Activated CD8-positive, alpha-beta T cell treated with anti-CD3 and anti-CD28 coated beads for 36 hours (primary cell): ENCODE measurements at places on chromosomes 12 and 14.

DNA sequence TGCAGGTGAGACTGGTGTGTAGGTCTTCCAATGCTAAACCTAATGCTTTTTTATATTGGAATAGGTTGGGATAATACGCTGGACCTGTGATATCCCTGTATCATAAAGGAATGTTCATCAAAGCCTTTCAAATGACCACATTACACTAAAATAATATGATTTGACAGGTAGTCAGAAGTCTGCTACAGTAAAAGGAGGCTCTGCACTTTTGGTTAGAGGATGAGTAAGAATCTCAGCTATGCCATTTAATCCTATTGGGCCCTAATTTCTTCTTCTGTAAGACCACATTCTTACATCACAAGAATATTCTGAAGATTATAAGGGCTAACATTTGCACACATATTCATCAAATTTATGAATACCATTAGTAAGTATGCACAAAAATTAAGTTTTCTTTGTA, 250.5 kb upstream of the FLRT2 start:
- H3K4me3 ChIP-seq, result no peak overlapping the region
- H3K27me3 ChIP-seq, result no peaks in the 10 kb centered on the region
- no peak overlapping the region for H3K27ac ChIP-seq
- H3K4me1 ChIP-seq, result no peaks in the 10 kb centered on the region

- peak overlapping the region; percentile 86 for H3K27ac ChIP-seq
- H3K4me1 ChIP-seq, result peaks cover 19% of the 10 kb centered on the region
- DNase-seq, result peak; percentile 54
- no peaks in the 10 kb centered on the region for H3K36me3 ChIP-seq
- peak overlapping the region; percentile 62 for H3K4me3 ChIP-seq
Measured at GRCh38 chr12:101671157-101671791, 26.2 kb upstream of the CHPT1 start.

DNA sequence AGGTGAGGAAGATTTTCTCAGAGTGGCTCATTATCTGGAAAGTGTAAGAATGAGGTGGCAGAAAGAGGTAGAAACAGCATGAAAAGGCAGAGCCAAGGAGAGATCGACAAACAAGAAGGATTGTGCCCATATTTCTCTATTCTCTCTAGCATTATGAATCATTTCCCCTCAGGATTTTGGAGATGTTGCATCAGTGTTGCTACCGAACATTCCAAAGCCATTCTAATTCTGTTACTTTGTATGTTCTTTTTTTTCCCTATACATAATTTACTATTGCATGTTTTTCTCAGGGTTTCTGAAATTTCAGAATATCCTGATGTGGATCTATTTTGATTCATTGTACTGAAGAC, 61.4 kb downstream of the KICS2 start:
- no peak for DNase-seq
- H3K36me3 ChIP-seq, result peaks cover 8% of the 10 kb centered on the region
- no peaks in the 10 kb centered on the region for H3K27me3 ChIP-seq
- H3K4me1 ChIP-seq, result no peaks in the 10 kb centered on the region

GRCh38 chr12:1634590-1635191, 5.7 kb downstream of the WNT5B start:
- peaks cover 10% of the 10 kb centered on the region for H3K4me1 ChIP-seq
- peaks cover 43% of the 10 kb centered on the region for H3K27me3 ChIP-seq
- H3K36me3 ChIP-seq, result no peaks in the 10 kb centered on the region
- peak; percentile 72 for DNase-seq

DNA sequence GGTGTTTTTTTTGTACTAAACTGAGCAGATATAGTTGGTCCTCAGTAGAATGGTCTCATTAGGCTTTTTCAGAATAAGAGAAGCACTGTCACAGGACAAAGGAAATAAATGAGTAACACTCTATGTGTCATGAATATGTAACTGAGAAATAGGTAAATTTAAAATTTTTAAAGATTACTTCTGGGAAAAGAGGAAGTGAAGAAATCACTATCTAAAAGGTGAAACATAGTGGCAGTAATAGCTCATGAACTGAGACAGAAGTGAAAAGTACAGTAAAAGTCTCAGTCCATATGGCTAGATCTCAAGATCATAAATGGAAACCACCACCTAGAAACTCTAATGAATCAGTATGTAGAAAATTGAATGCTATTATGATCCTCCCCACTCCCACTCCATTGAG, 89.3 kb upstream of the TTC7B start:
- no peak overlapping the region for H3K4me3 ChIP-seq
- H3K27me3 ChIP-seq, result no peaks in the 10 kb centered on the region
- H3K4me1 ChIP-seq, result peaks cover 19% of the 10 kb centered on the region
- H3K36me3 ChIP-seq, result peaks cover 7% of the 10 kb centered on the region

GRCh38 chr14:30569216-30569902, 10.4 kb downstream of the G2E3 start:
- H3K36me3 ChIP-seq, result peaks cover 9% of the 10 kb centered on the region
- DNase-seq, result no peak
- H3K27ac ChIP-seq, result no peak overlapping the region
- no peak overlapping the region for H3K4me3 ChIP-seq

GRCh38 chr12:26651566-26652188, 181.3 kb downstream of the ITPR2 start:
- peak; percentile 60 for DNase-seq
- no peak overlapping the region for H3K27ac ChIP-seq
- no peaks in the 10 kb centered on the region for H3K27me3 ChIP-seq
- H3K4me1 ChIP-seq, result peaks cover 3% of the 10 kb centered on the region

DNA sequence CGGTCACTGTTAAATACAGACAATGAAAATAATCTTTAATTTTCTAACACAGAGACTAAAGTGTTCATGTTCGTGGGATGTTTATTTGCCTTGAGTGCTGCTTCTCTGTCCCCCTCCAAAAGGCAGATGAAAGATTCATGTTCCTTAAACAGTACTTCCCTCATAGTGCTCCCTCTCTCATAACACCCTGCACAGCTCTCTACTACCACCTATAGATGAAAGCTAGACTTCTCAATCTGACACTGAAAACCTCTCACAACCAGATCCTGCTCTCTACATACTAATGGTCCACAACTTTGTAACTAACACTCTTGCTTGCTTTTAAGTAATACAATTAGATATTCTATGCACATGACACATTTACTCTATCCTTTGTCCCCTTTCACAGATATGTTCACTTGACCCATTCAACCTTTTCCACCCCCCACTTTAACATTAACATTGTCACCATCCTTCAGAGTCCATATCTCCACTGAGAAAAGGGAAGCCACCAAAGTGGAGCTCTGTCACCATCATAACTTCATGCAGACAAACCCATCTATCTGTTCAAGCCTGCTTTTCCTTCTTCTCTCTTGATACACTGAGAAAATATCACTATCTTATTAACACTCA, 266.4 kb upstream of the USP15 start:
- H3K36me3 ChIP-seq, result no peaks in the 10 kb centered on the region
- DNase-seq, result no peak
- peaks cover 3% of the 10 kb centered on the region for H3K27me3 ChIP-seq
- no peak overlapping the region for H3K4me3 ChIP-seq
- H3K4me1 ChIP-seq, result no peaks in the 10 kb centered on the region

DNA sequence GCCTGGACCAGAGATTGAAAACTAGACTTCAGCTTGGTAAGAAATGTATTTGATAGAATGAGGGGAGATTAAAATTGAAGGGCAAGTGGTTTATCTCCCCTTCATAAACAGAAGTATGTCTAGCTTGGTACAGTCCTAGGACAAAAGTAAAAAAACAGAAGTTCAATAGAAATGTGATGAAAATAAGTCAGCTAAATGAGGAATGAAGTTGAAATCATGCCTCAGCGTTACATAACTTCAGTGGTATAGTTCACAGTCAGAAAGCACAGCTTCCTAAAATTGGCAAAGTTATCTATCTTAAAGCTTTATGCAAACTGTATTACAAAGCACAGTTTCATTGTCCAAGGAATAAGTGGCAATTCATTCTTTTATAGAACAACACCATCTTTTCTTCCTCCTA, 90.2 kb upstream of the SYT10 start:
- no peaks in the 10 kb centered on the region for H3K4me1 ChIP-seq
- H3K27me3 ChIP-seq, result no peaks in the 10 kb centered on the region

DNA sequence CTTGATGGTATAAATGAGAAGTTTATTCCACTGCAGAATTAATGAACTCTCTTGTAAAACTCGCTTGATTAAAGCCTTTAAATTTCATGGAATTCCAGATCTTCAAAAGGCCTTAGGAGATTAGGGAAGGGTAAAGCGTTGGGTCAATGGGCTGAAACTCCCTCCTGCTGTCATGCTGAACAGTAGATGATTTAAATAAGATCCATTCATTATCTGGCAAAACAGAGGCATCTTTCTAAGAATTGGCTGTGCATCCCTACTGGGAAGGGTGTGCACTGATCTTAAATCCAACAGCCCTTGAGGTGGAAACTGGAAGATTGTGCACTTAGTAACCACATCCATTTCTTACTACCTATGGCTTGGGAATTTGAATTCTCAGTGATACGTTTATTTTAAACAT, 56.0 kb downstream of the PLCZ1 start:
- no peaks in the 10 kb centered on the region for H3K36me3 ChIP-seq
- no peak overlapping the region for H3K4me3 ChIP-seq
- H3K27ac ChIP-seq, result no peak overlapping the region

DNA sequence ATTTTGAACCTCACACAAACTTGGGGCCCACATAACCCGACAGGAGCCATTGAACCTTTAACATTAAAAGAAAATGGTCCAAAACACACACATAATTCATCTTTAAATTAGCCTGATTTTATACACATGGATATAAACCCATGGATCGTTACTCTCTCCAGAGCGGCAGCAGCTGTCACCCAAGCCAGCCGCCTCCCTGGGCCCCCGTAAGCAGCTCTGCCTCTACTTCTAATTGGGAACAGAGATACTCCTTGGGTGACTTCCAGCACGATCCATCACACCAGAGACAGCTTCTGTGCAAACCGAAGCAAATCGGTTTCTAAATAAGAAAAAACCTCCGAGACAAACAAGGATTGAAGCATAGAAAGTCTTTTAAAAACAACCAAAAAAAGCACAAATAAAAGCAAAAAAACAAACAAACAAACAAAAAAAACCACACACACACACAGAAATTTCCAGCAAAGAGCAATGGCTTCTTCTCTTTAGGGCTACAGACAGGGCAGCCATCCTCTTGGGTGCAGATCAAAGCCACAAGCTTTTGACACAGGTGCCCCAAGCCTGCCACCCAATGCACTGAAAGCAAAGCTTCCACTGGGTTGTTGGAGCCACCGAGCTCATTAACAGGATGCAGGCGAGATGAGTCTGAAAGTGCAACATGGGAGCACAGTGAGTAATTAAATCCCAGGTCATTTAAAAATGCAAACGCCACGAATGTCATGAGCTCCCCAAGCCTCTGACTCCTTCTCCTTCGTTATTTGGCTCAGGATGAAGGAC, 156.9 kb downstream of the DPF3 start:
- no peaks in the 10 kb centered on the region for H3K36me3 ChIP-seq
- no peaks in the 10 kb centered on the region for H3K4me1 ChIP-seq
- H3K27ac ChIP-seq, result no peak overlapping the region
- DNase-seq, result no peak
- no peaks in the 10 kb centered on the region for H3K27me3 ChIP-seq

DNA sequence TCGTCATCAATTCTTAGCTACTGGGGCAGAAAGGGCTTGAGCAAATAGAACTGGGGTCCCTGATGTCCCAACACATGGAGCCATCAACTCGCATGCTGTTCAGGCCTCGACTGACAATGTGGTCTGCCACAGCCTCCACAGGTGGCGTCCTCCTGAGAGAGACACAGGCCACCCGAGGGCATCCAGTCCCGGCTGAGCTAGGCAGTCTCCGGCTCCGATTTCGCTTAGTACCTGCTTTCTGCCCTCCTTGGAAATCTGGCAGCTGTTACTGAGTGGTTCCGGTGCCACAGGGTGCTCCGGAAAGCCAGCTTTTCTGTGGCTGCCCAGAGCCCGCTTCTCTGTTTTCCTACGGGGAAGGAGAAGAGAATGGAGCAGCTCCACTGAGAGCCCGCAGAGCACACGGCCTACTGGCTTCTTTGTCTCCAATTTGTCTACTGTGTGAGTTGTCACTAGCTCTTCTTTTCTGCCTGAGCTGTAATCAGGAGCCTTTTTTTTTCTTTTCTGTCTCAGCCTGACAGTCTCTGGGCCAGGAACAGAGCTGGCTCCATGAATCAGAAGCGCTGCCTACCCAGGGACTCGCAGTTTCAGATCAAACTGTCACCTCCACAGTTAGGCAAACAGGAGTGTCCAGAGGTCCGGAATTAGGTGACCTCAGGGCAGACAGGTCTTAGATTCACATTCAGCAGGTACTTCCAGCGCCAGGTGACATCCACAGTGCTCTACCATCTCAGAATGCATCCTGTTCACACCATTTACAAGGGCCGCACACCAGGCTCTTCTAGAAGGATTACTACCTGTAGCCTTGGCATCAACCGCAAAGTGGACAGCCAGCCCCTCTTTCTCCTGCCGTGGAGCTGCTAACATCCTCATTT, 73.3 kb downstream of the MOK start:
- no peaks in the 10 kb centered on the region for H3K27me3 ChIP-seq
- H3K27ac ChIP-seq, result no peak overlapping the region
- no peaks in the 10 kb centered on the region for H3K36me3 ChIP-seq
- no peaks in the 10 kb centered on the region for H3K4me1 ChIP-seq

DNA sequence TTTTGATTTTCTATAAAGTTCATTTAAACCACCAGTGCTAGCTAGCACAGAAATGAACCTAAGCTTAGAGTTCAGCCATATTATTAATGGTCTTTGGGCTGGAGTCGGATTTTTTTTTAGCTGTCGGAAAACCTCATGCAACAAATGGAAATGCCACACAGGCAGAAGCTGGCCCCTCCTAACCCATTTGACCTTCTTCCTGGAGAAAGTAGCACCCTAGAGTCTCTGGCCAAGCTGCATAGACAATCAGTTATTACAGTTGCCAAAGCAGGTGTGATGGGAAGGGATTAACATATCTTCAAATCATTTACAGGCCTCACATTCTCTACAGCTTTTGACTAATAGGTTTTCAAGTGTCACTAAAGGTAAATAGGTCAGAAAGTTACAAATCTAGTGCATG, 49.4 kb downstream of the PTPRQ start:
- no peaks in the 10 kb centered on the region for H3K4me1 ChIP-seq
- H3K27me3 ChIP-seq, result no peaks in the 10 kb centered on the region

- H3K27me3 ChIP-seq, result no peaks in the 10 kb centered on the region
- peaks cover 4% of the 10 kb centered on the region for H3K36me3 ChIP-seq
- H3K4me1 ChIP-seq, result peaks cover 8% of the 10 kb centered on the region
- peak; percentile 61 for DNase-seq
- H3K27ac ChIP-seq, result no peak overlapping the region
- H3K4me3 ChIP-seq, result no peak overlapping the region
Measured at GRCh38 chr12:15532364-15532977, 210.2 kb downstream of the PTPRO start.

GRCh38 chr14:90281261-90281660, 24.9 kb downstream of the PSMC1 start:
- no peak overlapping the region for H3K27ac ChIP-seq
- no peaks in the 10 kb centered on the region for H3K27me3 ChIP-seq
- no peaks in the 10 kb centered on the region for H3K4me1 ChIP-seq

GRCh38 chr14:55512421-55512820, 67.6 kb upstream of the KTN1 start:
- no peak overlapping the region for H3K4me3 ChIP-seq
- no peaks in the 10 kb centered on the region for H3K36me3 ChIP-seq
- H3K4me1 ChIP-seq, result no peaks in the 10 kb centered on the region
- DNase-seq, result no peak

- peaks cover 10% of the 10 kb centered on the region for H3K36me3 ChIP-seq
- H3K27ac ChIP-seq, result peak overlapping the region; percentile 94
- H3K4me1 ChIP-seq, result peaks cover 83% of the 10 kb centered on the region
- H3K27me3 ChIP-seq, result no peaks in the 10 kb centered on the region
- DNase-seq, result peak; percentile 81
- peak overlapping the region; percentile 74 for H3K4me3 ChIP-seq
Measured at GRCh38 chr14:98210045-98210672, 1061.8 kb downstream of the BCL11B start.
